Pancreas (tissue), 10 donors: ENCODE measurements at places on chromosomes 11 and 22.

DNA sequence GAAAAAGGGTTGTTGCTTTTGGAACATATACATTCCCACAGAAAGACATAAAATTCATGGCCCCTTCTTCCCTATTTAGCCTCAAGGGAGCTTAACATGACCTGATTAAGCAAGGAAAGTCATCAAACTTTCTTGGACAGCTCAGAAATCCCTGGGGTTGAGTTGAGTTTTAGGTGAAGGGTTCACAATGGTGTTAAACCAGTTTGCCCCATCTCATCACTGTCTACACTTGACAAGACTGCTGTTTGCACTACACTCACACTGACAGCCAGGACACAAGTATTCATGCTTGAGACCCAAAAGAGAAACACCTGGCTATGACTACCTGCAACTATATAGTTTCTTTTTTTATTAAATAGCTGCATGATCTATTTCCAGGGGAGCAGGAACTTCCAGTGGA is 209.8 kb upstream of the TMEM45B start:
- H3K4me3 ChIP-seq = no peak overlapping the region
- no peak for DNase-seq
- H3K27me3 ChIP-seq = no peaks in the 10 kb centered on the region
- H3K27ac ChIP-seq = no peak overlapping the region

- peaks cover 6% of the 10 kb centered on the region for H3K4me1 ChIP-seq
- H3K27me3 ChIP-seq = no peaks in the 10 kb centered on the region
- peak overlapping the region; percentile 68 for H3K27ac ChIP-seq
- DNase-seq = peak; percentile 36
- no peaks in the 10 kb centered on the region for H3K36me3 ChIP-seq
Observed at GRCh38 chr22:41799486-41800347, 762 bp upstream of the CCDC134 start.

DNA sequence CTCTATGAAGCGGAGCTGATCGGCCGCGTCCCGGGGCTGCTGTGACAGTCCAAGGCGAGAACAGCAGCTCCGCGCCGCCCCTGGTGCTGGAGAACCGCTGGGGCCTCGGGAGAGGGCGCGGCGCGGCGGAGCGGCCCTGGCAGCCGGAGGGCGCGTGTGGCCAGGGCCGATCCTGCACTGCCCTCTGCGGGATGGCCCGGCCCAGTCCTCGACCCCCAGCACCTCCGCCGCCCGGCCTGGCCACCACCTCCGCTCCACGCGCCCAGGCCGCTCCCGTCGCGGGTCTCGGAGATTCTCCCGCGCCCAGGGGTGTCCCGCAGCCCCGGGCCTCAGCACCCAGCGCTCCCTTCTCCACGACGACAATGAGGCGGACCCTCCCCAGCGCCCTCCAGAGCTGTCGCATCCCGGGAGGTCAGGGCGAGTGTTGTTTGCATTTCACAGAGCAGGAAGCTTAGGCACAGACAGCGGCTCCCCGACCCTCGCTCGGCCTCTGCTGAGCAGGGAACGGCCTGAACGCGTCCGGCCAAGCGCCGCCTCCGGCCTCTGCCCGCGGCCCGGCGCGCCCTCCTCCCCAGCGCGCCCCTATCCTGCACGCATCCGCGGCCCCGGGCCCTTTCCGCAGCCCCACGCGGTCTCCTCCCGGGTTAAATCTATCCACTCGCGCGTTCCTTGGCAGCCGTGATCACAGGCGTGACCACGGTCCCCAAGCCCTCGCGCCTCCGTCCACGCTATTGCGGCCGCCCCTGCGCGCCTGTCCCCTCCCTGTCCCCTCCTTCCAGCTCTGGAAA is 109.7 kb downstream of the WNT7B start:
- DNase-seq = peak; percentile 62
- no peaks in the 10 kb centered on the region for H3K36me3 ChIP-seq
- H3K4me3 ChIP-seq = no peak overlapping the region
- H3K27ac ChIP-seq = no peak overlapping the region
- H3K4me1 ChIP-seq = no peaks in the 10 kb centered on the region

- H3K36me3 ChIP-seq = no peaks in the 10 kb centered on the region
- H3K27ac ChIP-seq = peak overlapping the region; percentile 12
- H3K4me3 ChIP-seq = no peak overlapping the region
- H3K4me1 ChIP-seq = no peaks in the 10 kb centered on the region
Observed at GRCh38 chr22:30486661-30487115, 14.9 kb upstream of the SEC14L3 start.
